ENCODE measurements at places on chromosomes 5 and 9.

DNA sequence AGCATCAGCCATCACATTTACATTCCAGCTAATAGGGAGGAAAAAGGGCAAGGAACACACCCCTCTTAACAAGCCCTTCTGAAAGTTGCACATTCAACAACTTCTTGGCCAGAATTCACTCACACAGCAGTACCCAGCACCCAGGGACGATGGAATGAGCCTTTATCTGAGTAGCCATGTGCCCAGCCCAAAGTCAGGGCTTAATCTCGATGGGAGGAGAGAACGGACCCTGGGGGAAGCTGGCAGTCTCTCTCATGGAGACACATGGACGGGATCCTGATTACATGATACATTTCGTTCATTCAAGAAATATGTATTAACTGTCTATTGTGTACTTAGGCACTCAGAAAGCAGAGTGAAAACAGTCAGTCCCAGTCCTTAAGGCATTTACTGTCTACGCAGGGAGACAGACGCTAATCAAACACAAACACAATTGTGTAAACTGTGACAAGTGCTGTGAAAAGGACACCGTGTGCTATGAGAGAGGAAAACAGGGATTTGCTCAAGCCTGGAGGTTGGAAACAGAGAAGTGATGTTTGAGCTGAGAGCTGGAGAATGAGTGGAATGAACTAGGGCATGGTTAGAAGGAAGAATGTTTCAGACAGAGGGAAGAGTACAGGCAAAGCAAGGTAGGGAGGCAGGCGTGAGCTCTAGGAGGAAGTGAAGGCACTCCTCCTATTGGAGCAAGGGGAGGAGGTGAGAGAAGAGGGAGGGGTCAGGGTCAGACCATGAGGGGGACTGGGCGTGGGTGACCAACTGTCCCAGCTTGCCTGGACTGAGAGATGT is 7.4 kb downstream of the OTULINL start:
- DNase-seq, result no peak

GRCh38 chr5:138978581-138978980 is 103.4 kb upstream of the LRRTM2 start:
- DNase-seq, result no peak

GRCh38 chr5:94744906-94745305 is 126.4 kb downstream of the SLF1 start:
- no peak for DNase-seq

- DNase-seq, result no peak
These were observed 9.1 kb downstream of the BRD3 start for GRCh38 chr9:134058716-134059115.

GRCh38 chr9:86713470-86713869 is 233.8 kb downstream of the GAS1 start:
- DNase-seq, result no peak

DNA sequence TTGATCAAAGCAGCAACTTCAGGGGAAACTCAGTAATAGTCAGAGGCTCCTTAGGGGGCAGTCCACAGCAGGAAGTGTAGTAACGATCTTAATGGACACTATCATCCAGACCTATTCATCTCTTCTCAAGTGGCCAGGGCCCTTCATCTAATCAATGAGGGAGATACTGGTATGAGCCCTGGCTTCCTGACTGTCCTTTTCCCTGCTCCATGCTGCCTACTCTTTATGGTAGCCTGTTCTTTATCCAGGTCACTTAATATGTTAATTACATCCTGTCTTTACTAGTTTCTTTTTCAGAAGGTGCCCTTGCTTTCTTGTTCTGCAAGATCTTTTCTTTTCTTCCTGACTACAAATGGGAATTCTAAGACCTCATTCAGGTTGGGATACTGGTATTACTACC is 197.1 kb downstream of the CAVIN4 start:
- no peak for DNase-seq

GRCh38 chr5:168706655-168707069 is 127.5 kb upstream of the PANK3 start:
- DNase-seq, result no peak

GRCh38 chr5:14744296-14745187 is 80.0 kb downstream of the OTULIN start:
- DNase-seq, result no peak

GRCh38 chr9:131098391-131099101 is 2.2 kb downstream of the AIF1L start:
- no peak for DNase-seq

DNA sequence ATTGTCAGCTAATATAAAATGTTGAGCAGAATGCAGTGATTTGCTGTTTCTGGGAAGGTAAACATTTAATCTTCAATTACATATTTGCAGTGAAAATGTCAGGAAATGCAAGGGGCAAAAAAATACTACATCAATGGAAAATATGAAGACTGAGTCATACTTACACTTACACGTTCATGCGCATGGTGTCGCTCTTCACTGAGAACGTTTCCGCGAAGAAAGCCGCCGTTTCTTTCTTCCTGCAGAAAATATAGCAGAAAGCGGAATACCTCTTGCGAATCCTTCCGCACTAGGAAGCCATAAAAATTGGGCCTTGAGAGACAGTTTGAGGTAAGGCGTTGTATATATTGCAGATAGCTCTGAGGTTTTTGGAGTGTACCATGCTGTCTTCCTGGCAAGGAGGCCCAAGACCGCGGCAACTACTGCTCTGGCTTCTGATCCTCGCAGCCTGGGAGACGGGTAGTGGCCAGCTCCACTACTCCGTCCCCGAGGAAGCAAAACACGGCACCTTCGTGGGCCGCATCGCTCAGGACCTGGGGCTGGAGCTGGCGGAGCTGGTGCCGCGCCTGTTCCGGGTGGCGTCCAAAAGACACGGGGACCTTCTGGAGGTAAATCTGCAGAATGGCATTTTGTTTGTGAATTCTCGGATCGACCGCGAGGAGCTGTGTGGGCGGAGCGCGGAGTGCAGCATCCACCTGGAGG is at the start of gene PCDHA13:
PCDHA13 (plus strand) TSS at position 236 of the 702 bp plus-strand sequence; CDS start at position 381, 145 bp downstream.
- DNase-seq, result no peak

GRCh38 chr9:80435591-80435990 is 863.8 kb downstream of the TLE4 start:
- DNase-seq, result no peak

GRCh38 chr5:32531885-32532520 is 53.4 kb upstream of the SUB1 start:
- no peak for DNase-seq

- no peak for DNase-seq
These were observed 4.7 kb downstream of the NOTCH1 start for GRCh38 chr9:136541179-136541578.

DNA sequence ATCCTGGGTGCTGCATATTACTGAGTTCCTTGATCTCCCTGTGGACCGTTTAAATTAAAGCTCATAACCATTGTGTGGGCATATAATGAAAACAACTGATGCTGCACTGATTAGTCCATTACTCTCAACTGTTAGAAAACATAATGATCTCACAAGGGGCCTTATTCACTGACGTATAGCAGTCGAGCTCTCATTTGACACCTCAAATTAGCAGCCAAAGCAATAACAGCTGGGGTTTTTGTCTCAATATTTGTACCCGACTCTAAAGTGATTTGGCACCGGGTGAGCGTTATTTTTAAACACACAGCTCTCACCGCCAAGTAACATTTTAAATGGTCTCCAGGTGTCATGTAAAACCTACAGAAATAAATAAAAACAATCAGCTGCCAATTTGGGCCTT is 252.2 kb upstream of the PANK3 start:
- DNase-seq, result no peak

GRCh38 chr5:141868541-141868940 is 9.7 kb downstream of the PCDH1 start:
- no peak for DNase-seq

GRCh38 chr5:178196986-178197385 is 7.3 kb upstream of the HNRNPAB start:
- DNase-seq, result no peak

DNA sequence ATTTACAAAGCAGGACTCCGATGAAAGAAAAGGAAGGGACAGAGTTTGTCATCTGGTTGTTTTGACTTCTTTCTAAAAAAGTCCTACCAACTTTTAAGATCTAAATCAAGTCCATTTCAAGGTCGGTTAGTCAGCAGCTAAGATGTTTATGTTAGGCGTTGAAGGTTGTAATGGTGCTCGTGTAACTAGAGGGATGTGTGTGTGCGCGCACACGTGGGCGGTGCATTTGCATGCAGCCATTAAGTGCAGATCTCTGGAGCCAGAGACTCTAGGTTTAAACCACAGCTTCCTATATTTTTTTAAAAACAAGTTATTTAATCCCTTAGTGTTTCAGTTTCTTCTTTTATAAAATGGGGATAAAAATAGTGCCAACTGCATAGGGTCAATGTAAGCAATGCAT is 77.0 kb upstream of the SMIM32 start:
- no peak for DNase-seq

GRCh38 chr5:10735569-10736276 is 25.3 kb downstream of the DAP start:
- no peak for DNase-seq

Data from SIG-M5 (cell line).